ENCODE measurements at places on chromosomes 4 and X. TPM values are rescaled to one million over a fixed set of nuclear protein-coding genes. Genes with fewer than 3 reads are reported as not detected.

Gene DMRTC1
- not detected for polyA plus RNA-seq

Gene EOLA2
- 31.6 TPM for polyA plus RNA-seq

Gene ART3
- 0.60 TPM for polyA plus RNA-seq

- no peak for DNase-seq
Observed at GRCh38 chrX:72394518-72395170, 88.9 kb upstream of the CITED1 start.

- no peak for DNase-seq
Observed at GRCh38 chr4:99807666-99808065, 9.0 kb upstream of the DAPP1 start.

DNA sequence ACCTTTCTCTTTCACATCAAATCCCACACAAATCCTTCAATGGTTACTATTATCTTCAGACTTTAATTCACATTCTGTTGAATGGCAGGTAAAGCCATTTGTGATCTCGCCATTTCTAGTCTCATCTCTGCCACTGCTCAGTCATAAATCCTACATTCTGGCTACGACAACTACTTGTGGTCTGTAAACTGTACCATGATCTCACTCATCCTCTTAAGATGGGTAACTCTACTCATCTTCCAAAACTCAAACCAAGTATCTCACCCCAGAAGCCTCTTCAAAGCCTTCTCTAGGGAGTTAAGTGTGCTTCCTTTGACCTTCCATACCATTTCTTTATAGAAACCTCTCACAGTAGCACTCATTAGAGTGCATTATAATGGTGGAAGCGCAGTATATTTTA, 101.8 kb downstream of the NEK1 start:
- DNase-seq = no peak

- DNase-seq = no peak
Observed at GRCh38 chr4:1218634-1219565, 30.0 kb downstream of the CTBP1 start.

DNA sequence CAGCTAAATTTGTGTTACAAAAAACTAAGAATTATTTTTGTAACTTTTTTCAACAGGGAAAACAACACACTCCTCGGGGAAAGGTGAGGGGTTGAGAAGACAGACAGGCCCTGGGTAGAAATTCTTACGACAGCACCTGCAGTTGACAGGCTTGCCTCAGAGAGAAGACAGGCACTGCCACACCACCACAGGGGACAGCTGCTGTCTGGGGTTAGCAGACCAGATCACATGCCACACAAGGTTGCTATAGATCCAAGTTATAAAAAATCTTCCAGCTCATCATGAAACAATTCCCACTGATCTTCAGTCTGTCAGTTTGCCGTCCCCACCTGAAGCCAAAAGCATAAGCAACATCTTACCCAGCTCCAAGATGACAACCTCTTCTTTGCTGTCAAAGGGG, 143.2 kb upstream of the ZCCHC13 start:
- no peak for DNase-seq

DNA sequence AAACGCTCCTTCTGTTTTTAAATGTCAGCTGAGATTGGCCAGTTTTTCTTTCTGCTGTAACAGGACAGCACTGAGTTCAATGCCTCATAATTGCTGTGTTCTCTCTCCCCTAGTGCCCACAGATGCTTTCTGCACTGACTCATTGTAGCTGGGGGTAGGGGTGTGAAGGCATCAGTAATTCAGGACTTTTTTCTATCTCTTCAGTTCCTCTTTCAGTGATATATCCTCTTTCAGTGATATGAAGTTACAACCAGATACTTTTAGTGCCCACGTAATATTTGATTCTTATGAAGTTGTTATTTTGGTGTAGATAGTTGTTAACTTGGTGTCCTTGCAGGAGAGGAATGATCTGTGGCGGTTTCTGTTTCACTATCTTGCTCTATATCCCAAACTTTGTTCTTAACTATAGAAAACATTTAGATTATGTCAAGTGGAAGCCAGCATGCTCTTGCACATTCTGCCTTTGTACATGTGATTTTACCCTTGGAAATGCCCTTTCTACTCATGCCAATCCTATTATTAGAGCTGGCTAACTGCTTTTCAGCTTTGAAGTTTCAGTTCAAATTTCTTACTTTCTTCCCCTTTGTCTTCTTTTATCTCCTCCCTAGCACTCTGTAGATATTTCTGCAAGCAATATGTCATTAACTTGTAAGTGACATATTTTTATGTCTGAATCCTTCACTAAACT, 1258.4 kb downstream of the FAM133A start:
- DNase-seq = no peak

DNA sequence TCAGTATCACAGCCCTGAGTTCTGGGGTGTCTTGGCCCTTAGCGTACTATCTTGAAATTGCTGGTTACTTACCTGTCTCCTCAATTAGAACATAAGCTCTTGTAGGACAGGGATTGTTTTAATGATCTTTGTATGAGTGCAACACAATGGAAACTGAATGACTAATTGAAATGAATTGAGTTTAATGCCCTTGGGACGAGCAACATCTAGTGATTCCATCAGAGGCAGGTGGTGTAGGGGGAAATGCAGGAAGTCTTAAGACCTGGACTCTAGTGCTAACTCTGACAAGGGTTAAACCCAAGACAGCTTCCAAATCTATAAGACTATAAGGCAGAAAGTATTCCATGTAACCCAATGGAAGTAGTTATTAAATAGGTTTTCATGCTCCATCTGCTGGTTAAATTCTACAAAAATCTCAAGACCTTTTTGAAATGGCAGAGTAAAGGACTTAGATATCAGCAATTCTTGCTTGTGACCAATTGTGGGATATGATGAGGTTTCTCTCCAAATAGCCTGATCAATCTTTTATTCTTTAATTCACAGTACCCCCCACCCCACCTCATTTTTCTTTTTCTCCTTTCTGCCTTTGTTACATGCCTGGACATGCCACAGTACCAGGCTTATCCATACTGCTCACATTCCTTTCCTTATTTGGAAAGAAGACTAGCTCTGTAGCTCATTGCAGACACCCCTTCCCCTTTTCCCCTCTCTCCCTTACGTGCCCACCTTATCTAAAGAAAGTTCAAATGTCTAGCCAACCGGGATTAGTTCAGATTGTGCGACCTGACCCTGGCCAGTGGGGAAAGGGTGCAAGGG, 340.8 kb downstream of the PAPSS1 start:
- no peak for DNase-seq

DNA sequence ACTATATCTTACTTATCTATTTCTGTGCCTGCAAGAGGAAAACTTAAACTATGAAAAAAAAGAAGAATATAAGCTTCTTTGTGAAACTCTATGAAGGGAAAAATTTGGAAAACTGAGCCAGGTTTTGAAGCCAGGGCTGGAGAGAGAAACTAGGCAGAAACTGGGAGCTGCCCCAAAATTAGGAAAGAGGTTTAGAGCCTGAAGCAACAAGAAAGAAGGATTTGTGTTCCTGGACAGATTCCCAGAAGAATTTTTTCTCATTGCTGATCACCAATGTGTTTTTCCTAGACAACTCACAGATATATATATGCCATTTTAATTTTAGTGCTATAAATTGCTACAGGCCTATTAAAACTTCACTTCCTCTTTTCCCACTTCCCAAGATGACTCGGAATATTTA, 245.0 kb upstream of the GEMIN8 start:
- DNase-seq = no peak

DNA sequence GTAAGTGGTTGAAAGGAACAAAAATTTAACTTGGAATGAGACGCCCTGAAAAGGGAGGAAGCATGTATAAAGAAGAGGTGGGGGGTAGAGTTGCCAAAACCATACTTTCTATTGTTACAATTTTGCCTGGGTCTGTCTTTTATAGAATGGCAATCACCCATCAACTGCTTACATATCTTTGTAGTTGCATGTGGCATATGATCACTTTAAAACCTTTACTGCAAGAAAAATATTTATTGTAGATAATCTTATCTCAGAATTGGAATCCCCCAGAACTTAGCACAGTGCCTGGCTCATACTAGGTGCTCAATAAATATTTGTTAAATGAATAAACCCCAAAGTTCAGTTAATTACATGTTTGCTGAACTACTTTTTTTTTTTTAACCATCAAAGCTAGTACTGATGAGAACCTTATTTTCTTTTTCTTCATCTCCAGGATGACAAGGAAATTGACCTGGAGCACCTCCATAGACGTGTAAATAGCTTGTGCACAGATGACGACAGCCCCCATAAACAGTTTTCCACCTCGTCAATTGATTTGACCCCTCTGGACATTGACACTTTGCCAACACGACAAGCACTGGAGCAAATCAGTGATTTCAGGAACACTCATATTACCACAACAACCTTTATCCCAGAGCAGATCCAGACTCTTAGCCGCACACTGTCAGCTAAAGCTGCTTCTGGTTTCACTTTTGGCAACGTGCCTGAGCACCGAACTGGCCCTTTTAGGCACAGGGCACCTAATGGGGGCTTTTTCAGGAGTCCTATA, 56.7 kb upstream of the ATOH1 start:
- DNase-seq = no peak

All from right renal cortex interstitium (tissue), 3 donors.